ENCODE measurements at places on chromosomes 7 and 10.

GRCh38 chr10:126654579-126654978 is 15.9 kb downstream of the C10orf90 start:
- DNase-seq: no peak

- no peak for DNase-seq
These were observed 54.0 kb downstream of the GSDME start for GRCh38 chr7:24703296-24703695.

DNA sequence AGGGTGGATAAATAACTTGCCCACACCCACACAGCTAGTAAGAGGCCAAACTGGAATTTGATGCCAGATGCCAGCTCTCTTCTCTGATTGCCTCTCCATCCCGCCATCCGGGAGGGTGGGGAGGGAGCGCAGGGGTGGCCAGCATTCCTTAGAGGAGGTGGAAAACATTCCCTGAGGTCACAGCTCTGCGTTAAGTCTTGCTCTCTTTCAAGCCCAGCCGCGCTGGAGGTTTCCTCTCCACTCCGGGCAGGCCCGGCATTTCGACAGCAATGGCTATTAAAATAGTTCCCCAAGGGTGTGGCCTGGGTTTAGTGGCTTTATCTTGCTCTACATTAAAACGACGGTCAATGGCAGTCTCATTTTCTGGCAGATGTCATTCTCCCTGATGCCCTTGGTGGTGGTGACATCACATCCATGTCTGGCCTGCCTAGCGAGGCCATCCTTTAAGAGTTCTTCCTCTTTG is 16.1 kb upstream of the C10orf71 start:
- no peak for DNase-seq

- DNase-seq: no peak
These were observed 81.3 kb downstream of the OSBPL3 start for GRCh38 chr7:24898691-24899090.

DNA sequence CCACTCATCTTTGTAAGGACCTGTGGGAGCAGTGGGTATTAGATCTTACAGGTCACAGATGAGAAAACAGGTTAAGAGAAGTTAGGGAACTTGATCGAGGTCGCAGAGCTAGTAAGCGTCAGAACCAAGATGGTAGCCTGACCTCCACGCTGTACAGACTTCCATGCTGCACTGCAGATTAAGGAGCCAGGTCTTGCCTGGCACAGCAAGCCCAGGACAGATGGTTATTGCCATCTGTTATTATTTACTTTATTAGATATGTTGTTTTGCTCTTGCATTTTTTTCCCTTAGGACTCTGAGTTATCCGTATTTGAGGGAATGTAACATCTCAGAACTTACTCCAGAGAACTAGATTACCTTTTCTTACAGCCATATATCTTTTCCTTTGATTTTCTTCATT is 147.2 kb downstream of the NSUN6 start:
- DNase-seq: no peak

- no peak for DNase-seq
These were observed 17.9 kb upstream of the BAIAP2L1 start for GRCh38 chr7:98418636-98419315.

DNA sequence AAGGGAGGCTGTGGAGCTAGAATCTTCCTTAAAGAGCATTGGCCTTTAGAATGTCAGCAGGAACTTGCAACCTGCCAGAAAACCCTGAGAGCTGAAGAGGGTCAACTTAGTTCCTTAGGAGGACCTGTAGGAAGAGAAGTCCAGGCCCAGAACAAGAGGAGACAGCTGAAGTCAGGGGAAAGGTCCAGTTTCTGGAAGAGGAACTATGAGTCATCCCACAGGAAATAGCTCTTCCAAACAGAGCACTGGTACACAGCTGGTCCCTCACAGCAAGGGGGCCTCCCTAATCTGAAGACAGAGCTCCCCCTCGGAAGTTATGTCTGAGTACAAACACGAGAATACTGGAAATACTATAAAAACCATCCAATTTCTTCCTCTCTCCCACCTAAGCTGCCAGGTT is 98.9 kb downstream of the HERPUD2 start:
- no peak for DNase-seq

GRCh38 chr7:37452346-37452745 is 3.7 kb upstream of the ELMO1 start:
- no peak for DNase-seq

DNA sequence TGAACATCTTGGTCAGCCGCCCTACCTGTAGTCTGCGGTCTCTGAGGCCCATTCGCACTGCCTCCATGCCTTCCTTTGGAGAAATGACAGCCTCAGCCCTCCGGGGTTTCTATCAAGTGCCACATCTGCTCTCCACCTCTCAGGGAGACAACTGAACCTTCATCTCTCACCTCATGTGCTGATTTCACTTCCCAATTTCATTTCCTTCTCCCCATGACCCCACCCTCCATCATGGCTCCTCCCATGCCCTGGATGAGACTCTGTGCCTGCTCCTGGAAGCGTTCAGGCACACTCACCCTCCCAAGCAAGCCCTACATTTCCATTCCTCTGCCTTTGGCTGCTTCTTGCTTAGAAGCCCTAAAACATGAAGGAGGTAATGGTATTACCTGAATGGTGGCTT is 7.8 kb upstream of the SCD start:
- no peak for DNase-seq

DNA sequence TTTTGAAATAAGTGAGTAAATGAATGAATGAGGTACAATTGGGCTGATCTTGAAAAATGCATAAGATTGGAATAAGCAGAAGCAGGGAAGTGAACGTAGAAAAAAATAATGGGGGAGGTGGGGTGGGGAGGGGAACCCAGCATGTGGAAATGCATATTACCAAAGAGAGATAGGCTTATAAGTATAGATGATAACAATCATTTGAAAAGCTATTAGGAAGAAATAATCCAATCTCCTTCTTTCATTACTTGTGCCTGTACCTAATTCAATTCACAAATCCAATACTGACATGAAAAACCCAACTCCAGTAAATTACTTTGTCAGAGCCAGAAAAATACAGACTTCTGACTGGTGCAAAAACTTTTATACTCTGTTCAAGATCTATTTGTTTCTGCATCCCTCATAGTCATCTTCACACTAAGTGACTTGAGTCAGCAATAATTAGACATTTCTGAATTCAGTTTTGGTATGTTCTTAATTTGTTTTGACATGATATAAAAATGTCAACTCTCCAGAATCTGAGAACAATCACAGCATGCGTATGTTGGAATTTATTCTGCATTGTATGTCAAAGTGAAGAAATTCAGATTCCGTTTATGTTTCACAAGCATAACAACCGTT is 99.2 kb downstream of the IQUB start:
- no peak for DNase-seq

DNA sequence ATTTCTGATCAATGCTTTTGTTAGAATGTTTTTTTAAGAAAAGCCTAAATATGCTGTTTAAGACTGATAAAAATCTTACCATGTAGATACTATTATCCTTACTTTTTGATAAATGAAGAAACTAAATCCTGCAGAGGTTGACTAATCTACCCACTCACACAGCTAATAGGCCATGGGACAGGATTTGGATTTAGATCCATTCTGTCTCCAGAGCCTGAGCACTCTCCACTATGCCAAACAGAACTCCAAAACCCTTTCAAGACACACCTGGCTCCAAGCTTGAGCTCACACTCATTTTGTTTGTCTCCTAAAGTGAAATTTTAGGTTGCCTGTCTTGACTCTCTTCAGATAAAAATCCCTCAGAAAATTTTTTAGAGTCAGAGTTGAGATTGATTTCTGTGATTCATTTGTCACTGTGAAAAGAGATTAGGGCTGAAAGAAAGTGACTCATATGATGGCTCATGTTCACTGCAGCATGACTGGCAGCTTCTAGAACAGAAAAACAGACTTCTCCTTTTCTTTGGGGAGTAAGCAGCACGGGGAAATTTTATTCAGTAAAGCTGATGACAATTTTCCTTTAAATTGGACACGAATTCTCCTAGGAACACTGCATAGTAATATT is 132.3 kb upstream of the POT1 start:
- DNase-seq: peak; percentile 58

GRCh38 chr10:127849921-127850320 is 42.8 kb downstream of the CLRN3 start:
- DNase-seq: no peak

DNA sequence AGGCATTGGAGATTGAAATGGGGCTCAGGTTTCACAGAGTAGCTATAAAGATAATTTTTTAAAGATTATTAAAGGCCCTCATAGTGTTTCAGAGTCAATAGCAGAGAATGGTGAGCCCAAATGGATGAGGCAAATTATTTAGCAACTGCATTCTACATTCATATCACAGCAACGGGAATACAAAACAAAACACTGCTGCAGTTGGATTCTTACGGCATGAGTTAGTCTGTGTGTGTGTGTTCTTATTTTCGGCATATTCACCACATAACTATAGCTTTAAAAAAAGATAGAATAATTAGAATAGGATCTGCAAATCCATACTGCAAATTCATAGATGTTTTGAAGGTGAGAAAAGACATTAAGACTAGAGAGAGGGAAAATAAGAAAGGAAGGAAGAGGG is 66.0 kb downstream of the SUGCT start:
- DNase-seq: no peak

DNA sequence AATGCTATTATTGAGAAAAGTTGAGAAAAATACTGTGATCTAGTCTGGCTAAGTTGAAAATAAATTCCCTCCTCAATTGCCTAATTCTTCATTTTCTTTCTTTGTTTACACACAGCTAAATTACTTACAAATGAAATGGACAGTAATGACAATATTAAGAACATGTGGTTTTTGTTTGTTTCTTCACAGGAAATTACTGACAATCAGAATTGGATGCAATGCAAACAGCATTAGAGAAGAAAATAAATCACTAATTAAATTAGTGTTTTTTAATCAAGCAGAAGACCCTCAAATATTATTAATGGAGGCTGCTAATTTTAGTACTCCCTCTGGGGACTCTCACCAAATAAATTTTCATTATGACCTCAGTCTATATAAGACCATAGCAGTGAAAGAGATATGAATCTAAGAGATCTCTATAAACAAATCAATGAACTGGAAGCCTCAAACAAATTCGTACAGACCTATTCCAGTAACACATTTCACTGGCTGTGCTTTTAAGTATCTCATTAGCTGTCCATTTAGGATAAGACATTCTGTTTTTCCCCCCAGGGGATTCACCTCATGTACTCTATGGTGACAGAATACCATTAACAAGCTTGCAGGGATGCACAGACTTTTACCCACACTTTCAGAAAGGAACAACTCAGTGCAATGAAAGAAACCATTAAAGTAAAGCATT is 202.0 kb upstream of the DGKB start:
- DNase-seq: no peak

DNA sequence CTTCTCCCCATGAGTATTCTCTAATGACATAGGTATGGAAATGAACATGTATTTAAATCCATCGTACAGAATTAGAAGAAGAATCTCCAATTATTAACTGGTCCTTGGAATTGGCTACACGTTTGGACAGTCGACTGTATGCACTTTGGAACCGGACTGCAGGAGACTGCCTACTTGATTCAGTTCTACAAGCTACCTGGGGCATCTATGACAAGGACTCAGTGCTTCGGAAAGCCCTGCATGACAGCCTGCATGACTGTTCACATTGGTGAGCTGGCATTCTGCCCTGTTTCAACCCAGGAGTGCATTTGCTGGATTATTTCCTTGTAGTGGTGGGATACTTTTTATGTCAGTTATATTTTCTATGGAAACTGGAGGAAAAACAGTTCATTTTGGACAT is 32.2 kb downstream of the ZRANB1 start:
- DNase-seq: no peak

DNA sequence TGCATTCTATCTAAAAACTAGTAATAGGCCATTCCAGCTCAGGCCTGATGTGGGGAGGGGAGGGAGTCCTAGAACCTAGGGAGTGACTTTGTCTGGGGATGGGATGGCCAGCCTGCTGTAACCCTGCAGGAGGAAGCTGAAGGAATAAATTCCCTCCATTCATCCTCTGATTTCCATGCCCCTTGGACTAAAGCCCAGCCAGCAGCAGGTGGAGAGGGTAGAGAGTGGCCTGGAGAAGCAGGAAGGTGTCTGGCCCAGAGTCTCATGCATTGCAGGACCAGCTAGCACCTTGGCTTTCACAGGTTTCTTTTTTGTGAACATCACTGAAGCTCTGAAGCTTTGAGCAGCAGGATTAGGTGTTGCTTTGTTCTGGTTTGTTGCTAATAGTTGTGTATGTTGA is 32.8 kb upstream of the CDH23 start:
- DNase-seq: no peak

DNA sequence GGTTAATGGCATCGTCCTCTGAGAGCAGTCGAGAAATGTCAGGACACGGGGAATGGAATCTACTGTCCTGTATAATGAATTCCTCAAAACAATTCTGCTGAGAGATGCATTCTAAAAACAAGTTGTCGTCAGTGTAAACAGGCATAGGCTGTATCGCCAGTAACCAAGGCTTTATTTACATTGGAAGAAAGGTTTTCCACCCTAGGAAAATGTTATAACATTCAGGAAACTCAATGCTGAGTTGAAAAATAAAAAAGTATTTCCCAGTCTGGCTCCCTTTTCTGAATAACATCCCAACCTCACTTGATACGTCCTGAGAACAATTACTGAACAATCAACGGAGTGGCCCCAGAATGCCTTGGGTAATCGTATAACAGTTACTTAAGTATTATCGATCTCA is 79.6 kb upstream of the UCN3 start:
- DNase-seq: no peak

DNA sequence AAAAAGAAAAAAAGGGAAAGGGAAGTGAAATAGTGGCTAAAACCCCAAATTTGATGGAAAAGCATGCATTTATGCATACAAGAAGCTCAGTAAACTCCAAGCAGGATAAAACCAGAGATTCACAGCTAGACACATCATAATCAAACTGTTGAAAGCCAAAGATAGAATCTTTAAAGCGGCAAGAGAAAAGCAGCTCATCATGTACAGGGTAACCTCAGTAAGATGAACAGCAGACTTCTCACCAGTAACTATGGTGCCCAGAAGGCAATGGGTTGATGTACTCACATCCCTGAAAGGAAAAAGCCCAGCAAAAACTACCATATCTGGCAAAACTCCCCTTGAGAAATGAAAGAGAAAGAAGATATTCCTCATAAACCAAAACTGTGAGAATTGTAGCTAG is 60.4 kb downstream of the TPST1 start:
- peak; percentile 14 for DNase-seq

GRCh38 chr7:35253460-35253709 is 515 bp downstream of the TBX20 start:
- no peak for DNase-seq

DNA sequence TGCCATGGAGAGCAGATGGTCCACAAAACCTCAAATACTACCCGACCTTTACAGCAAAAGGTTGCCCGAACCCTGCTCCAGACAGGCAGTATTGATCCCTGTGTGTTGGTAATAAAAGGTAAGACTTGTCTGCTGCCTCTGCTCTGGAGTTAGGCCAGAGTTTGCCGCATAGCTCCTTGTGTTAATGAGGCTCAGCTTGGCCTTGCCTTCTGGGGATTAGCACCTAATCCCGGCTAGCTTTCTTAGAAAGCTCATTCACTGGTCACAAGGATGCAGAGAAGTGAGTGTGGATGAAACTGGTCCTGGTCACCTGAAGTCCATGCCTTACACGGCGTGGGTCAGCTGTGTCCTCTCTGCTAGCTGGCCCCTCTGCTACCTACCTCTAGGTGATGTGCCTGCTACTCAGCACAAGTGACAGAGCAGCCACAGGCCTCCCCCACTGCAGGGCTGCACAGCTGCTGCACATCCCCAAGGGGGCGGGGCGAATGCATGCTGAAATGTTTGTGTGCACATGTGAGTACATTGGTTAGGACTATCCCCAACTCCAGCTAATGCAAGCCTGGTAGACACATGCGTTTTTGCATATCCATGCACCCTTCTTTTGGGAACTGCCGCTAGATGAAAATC is 31.7 kb upstream of the SYPL1 start:
- no peak for DNase-seq

All from hematopoietic multipotent progenitor cell (in vitro differentiated cells).